ENCODE measurements at places on chromosomes 4 and X. TPM values are rescaled to one million over a fixed set of nuclear protein-coding genes. Genes with fewer than 3 reads are reported as not detected.

Gene XG
- total RNA-seq, result 0.63 TPM

Gene TMPRSS11F
- total RNA-seq, result 1.0 TPM

Gene PF4V1
- not detected for total RNA-seq

Gene AMOT
- 14.9 TPM for total RNA-seq

Measured in testis (tissue), 5 donors.